Activated naive CD4-positive, alpha-beta T cell treated with anti-CD3 and anti-CD28 coated beads, Interleukin-2, amount 50 U/mL, for 16 hours (primary cell): ENCODE measurements at places on chromosomes 16 and 17.

DNA sequence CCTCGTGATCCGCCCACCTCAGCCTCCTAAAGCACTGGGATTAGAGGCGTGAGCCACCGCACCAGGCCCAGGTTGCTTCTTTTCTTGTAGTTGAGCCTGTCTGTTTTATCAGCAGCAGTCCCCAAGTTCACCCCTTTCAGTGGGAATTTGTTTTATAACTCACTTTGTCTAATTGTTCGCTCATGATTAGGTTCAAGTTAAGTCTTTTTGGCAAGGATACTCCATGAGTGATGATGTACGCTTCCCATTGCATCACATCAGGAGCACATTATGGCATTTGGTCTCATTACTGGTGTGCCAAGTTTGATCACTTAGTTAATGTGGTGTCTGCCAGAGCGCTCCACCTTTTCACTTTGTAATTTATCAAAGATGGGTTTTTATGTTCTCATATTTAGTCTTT, 14.4 kb upstream of the GJD3 start:
- DNase-seq = no peak

GRCh38 chr16:87060034-87060986, 256.9 kb downstream of the C16orf95 start:
- no peak for DNase-seq

- DNase-seq = no peak
Measured at GRCh38 chr16:27676839-27677238, 126.9 kb downstream of the KATNIP start.

DNA sequence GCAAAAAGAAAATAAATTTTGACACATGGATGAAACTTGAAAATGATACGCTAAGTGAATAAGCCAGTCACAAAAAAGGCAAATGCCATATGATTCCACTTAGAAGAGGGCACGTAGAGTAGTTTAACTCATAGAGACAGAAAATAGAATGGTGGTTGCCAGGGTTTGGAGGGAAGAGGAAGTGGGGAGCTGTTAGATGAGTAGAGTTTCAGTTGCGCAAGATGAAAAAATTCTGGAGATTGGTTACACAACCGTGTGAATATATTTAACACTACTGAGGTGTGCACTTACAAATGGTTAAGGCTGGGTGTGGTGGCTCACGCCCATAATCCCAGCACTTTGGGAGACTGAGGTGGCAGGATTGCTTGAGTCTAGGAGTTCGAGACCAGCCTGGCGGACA, 93.4 kb upstream of the TMEM132E start:
- no peak for DNase-seq

GRCh38 chr16:78878570-78878969, 722.0 kb downstream of the MAF start:
- no peak for DNase-seq

DNA sequence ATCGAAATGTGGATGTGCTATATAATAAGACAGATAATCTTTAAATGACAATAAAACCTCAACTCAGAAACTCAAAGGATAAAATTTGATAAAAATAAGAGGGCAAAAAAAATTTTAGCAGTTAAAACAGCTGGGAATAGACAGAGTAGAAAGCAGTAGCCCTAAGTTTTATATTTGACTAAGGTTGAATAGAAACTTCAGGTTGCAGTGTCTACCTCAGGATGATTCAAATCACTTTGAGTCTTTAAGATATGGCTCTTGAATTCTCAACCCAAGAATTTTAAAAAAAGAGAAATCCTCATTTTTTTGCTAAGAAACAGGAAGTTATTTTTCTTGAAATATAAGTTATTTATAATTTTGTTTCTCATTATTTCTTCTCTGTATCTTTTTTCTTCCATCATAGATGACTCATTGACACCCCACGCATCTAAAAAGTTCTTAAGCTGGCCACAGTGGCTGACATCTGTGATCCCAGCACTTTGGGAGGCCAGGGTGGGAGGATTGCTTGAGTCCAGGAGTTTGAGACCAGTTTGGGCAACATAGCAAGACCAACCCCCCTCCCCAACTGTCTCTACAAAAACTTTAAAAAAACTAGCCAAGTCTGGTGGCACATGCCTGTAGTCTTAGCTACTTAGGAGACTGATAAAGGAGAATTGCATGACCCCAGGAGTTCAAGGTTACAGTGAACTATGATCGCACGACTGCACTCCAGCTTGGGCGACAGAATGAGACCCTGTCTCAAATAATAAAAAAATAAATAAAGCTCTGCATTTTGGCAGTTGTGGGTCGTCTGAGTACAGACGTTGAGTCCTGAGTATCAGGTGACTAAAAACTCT, 23.9 kb downstream of the NFAT5 start:
- no peak for DNase-seq
